ENCODE measurements at places on chromosomes 5 and 9. TPM values are rescaled to one million over a fixed set of nuclear protein-coding genes. Genes with fewer than 3 reads are reported as not detected.

Gene GDNF
- total RNA-seq = not detected

Gene OSMR
- total RNA-seq = 33.1 TPM

Gene TEX48
- not detected for total RNA-seq

Gene NPR3
- 4.6 TPM for total RNA-seq

Gene CDX1
- total RNA-seq = not detected

Gene COL15A1
- total RNA-seq = 0.58 TPM

Gene CYSRT1
- 2.3 TPM for total RNA-seq

Gene GDA
- not detected for total RNA-seq

Gene TUT7
- 19.9 TPM for total RNA-seq

Gene ANKH
- total RNA-seq = 6.1 TPM

Gene TNPO1
- 314 TPM for total RNA-seq

Gene HAVCR1
- total RNA-seq = not detected

Gene GABRB2
- not detected for total RNA-seq

Gene CARD6
- total RNA-seq = 4.9 TPM

Gene SIGMAR1
- total RNA-seq = 244 TPM

Gene PCDHA7
- not detected for total RNA-seq

Gene IL13
- total RNA-seq = not detected

Gene PCAT7
- total RNA-seq = under 0.01 TPM

Gene PCDHB2
- total RNA-seq = 0.29 TPM

Gene SNX24
- total RNA-seq = 23.7 TPM

Gene IFNA13
- not detected for total RNA-seq

Gene IFNB1
- total RNA-seq = not detected

Gene GFPT2
- total RNA-seq = 101 TPM

Gene CDC20B
- total RNA-seq = not detected

Gene DHFR
- total RNA-seq = 64.2 TPM

Gene C9orf50
- total RNA-seq = not detected

Gene CLIC3
- 29.6 TPM for total RNA-seq

Gene TMEM215
- not detected for total RNA-seq

Gene SLC6A19
- not detected for total RNA-seq

Gene UGCG
- 105 TPM for total RNA-seq

Gene CBY3
- total RNA-seq = not detected

Gene ARHGEF28
- total RNA-seq = 11.2 TPM

Gene PCDHGB4
- total RNA-seq = 4.6 TPM

Gene PCDHGA7
- 0.89 TPM for total RNA-seq

Gene SVEP1
- 11.3 TPM for total RNA-seq

Gene SLC6A7
- total RNA-seq = not detected

Gene PDCD1LG2
- total RNA-seq = 9.6 TPM

Gene BOD1
- total RNA-seq = 56.4 TPM

Gene GRXCR2
- total RNA-seq = not detected
